ENCODE measurements at places on chromosomes 11 and 22. TPM values are rescaled to one million over a fixed set of nuclear protein-coding genes. Genes with fewer than 3 reads are reported as not detected.

DDIAS gene
- total RNA-seq, result 26.9 TPM

GRCh38 chr22:27970596-27971220, 51.7 kb upstream of the PITPNB start:
- H3K4me3 ChIP-seq, result no peak overlapping the region
- H3K36me3 ChIP-seq, result peaks cover 2% of the 10 kb centered on the region
- no peak overlapping the region for H3K27ac ChIP-seq
- peaks cover 2% of the 10 kb centered on the region for H3K4me1 ChIP-seq
- DNase-seq, result no peak

- no peak overlapping the region for H3K27ac ChIP-seq
- no peaks in the 10 kb centered on the region for H3K27me3 ChIP-seq
- no peak overlapping the region for H3K4me3 ChIP-seq
- H3K36me3 ChIP-seq, result no peaks in the 10 kb centered on the region
- no peak for DNase-seq
Observed at GRCh38 chr22:46125311-46125710, 25.0 kb upstream of the PPARA start.

DNA sequence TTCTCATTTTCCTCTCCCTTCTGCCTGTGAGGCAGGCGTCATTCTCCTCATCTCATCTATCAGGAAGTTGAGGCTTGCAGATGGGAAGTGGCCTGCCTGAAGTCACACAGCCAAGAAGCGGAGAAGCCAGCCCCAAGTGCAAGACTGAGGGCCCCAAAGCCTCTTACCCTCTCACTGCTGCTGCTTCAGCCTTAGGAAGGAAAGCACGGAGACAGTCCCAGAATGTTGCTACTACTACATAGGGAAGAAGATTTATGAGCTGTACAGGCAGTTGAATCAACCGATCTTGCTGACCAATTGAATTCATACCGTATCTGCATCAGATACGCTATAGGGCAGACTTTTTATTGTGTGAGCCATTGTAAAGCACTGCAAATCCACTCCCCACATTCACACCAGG, 89.0 kb downstream of the CWC15 start:
- peaks cover 4% of the 10 kb centered on the region for H3K4me1 ChIP-seq
- no peak overlapping the region for H3K27ac ChIP-seq
- peak; percentile 58 for DNase-seq
- no peak overlapping the region for H3K4me3 ChIP-seq
- no peaks in the 10 kb centered on the region for H3K36me3 ChIP-seq

Data from activated CD4-positive, alpha-beta T cell treated with anti-CD3 and anti-CD28 coated beads, Interleukin-2, amount 10 ng/mL, durations not matched to agents 24 days and 14 days (primary cell).